Osteocyte (in vitro differentiated cells): ENCODE measurements at places on chromosomes 3 and 15.

GRCh38 chr3:180543877-180544276 lies 58.1 kb upstream of the TTC14 start:
- H3K27me3 ChIP-seq = no peaks in the 10 kb centered on the region
- H3K36me3 ChIP-seq = no peaks in the 10 kb centered on the region
- no peak overlapping the region for H3K27ac ChIP-seq
- DNase-seq = no peak

DNA sequence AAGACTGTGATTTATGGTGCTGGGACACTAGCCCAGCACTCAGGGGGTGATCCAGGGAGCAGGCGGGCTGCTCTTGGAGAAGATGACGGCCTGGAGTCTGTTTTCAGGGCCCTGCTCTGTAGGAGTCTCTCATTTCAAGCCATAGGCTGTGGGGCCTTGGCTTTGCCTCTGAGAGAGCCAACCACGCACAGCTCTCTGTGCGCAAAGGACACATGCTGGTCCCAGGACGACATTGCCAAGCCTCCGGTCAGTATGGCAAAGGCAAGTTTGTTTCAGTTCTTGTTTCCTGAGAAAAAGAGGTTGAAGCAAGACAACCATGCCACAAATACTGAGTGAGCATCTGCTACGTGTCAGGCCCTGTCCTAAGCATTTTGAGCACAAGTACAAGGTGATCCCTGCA lies 197.1 kb downstream of the EPHB1 start:
- H3K4me3 ChIP-seq = no peak overlapping the region
- H3K27me3 ChIP-seq = peaks cover 4% of the 10 kb centered on the region
- H3K4me1 ChIP-seq = no peaks in the 10 kb centered on the region
- no peak for DNase-seq
- H3K36me3 ChIP-seq = no peaks in the 10 kb centered on the region
- no peak overlapping the region for H3K27ac ChIP-seq

DNA sequence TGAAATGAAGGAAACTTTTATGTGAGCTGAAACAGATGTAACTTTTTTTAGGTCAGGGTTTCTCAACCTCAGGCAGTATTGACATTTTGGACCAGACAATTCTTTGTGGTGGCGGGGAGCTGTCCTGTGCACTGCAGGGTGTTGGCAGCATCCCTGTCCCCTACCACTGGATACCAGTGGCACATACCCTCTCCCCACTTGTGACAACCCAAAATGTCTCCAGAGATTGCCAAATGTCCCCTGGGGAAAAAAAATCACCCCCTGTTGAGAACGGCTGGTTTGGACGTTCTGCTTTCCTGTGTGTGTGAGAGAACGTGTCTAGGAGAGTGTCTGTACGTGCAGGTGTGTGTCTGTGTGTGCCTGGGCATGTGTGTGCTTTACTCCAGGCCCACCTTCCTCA lies 30.7 kb upstream of the GRIP2 start:
- H3K4me1 ChIP-seq = no peaks in the 10 kb centered on the region
- H3K36me3 ChIP-seq = no peaks in the 10 kb centered on the region
- peaks cover 30% of the 10 kb centered on the region for H3K27me3 ChIP-seq
- H3K27ac ChIP-seq = no peak overlapping the region
- H3K4me3 ChIP-seq = no peak overlapping the region

DNA sequence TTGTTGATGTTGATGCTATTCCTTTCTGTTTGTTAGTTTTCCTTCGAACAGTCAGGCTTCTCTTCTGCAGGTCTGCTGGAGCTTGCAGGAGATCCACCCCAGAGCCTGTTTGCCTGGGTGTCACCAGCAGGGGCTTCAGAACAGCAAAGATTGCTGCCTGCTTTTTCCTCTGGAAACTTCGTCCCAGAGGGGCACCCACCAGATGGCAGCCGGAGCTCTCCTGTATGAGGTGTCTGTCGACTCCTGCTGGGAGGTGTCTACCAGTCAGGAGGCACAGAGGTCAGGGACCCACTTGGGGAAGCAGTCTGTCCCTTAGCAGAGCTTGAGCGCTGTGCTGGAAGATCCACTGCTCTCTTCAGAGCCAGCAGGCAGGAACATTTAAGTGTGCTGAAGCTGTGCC lies 303.2 kb downstream of the ZIC1 start:
- H3K4me3 ChIP-seq = no peak overlapping the region
- H3K27ac ChIP-seq = no peak overlapping the region

GRCh38 chr15:38263996-38264395 lies 11.4 kb downstream of the SPRED1 start:
- H3K27me3 ChIP-seq = no peaks in the 10 kb centered on the region
- no peak for DNase-seq
- peaks cover 44% of the 10 kb centered on the region for H3K4me1 ChIP-seq
- H3K27ac ChIP-seq = no peak overlapping the region
- H3K4me3 ChIP-seq = no peak overlapping the region
- H3K36me3 ChIP-seq = no peaks in the 10 kb centered on the region

DNA sequence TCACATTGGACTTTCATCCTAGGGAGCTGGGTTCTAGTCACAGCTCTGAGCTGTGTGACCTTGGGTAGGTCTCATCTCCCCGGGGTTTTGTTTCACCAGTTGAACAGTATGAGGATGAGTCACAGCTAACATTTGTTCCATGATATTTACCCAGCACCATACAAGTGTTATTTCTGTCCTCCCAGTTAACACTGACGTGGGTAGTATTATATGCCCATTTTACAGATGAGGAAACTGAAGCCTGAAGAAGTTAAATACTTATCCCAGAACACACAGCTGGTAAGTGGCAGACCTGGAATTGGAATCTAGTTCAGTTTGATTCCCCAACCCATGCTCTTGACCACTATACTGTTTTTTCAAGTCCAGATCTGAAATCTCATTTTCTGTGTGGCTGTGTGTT lies 908 bp upstream of the RARB start:
- peaks cover 89% of the 10 kb centered on the region for H3K4me1 ChIP-seq
- peak overlapping the region; percentile 87 for H3K4me3 ChIP-seq
- peak overlapping the region; percentile 91 for H3K27ac ChIP-seq
- no peaks in the 10 kb centered on the region for H3K36me3 ChIP-seq

- no peak for DNase-seq
- no peaks in the 10 kb centered on the region for H3K27me3 ChIP-seq
- no peaks in the 10 kb centered on the region for H3K36me3 ChIP-seq
- peaks cover 21% of the 10 kb centered on the region for H3K4me1 ChIP-seq
- H3K4me3 ChIP-seq = no peak overlapping the region
Observed at GRCh38 chr3:178318941-178319816, 217.1 kb upstream of the KCNMB2 start.

DNA sequence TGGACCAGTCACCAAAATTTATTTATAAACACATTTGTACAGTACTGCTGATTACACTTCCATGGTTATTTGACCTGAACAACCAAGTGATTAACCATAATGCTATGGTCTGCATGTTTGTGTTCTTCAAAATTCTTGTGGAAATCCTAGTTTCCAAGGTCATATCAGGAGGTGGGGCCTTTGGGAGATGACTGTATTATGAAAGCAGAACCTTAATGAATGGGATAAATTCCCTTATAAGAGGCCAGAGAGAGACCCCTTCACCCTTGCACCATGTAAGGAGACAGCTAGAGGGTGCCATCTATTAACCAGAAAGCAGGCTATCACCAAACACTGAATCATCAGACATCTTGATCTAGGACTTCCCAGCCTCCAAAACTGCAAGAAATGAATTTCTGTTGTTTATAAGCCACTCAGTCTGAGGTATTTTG lies 1.9 kb downstream of the SCAPER start:
- H3K4me3 ChIP-seq = peak overlapping the region; percentile 46
- H3K27ac ChIP-seq = no peak overlapping the region
- no peak for DNase-seq
- H3K4me1 ChIP-seq = peaks cover 24% of the 10 kb centered on the region
- H3K27me3 ChIP-seq = peaks cover 2% of the 10 kb centered on the region

DNA sequence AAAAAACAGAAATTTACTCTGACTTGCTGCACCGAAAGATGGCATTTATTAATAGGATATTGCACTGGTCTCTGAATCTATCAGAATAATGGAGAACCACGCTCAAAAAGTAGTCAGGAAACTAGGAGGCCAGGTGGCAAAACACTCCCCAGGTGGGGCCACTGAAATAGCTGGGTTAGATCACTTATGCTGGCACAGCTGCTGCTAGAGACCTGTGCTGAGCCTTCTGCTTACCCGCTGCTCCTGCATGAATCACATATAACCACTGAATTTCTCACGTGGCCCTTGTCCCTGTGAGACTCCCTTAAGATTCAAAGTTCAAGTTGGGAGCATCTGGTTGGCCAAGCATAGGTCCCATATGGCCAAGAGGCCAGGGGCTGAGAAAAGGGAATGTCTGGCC lies 66.0 kb upstream of the OXTR start:
- DNase-seq = peak; percentile 46
- H3K36me3 ChIP-seq = no peaks in the 10 kb centered on the region
- H3K4me1 ChIP-seq = peaks cover 5% of the 10 kb centered on the region
- H3K27me3 ChIP-seq = no peaks in the 10 kb centered on the region
- no peak overlapping the region for H3K27ac ChIP-seq

- no peak for DNase-seq
- H3K27me3 ChIP-seq = no peaks in the 10 kb centered on the region
- H3K27ac ChIP-seq = no peak overlapping the region
- no peak overlapping the region for H3K4me3 ChIP-seq
- H3K4me1 ChIP-seq = no peaks in the 10 kb centered on the region
- peaks cover 29% of the 10 kb centered on the region for H3K36me3 ChIP-seq
Observed at GRCh38 chr3:161231861-161232260, 10.8 kb downstream of the NMD3 start.

DNA sequence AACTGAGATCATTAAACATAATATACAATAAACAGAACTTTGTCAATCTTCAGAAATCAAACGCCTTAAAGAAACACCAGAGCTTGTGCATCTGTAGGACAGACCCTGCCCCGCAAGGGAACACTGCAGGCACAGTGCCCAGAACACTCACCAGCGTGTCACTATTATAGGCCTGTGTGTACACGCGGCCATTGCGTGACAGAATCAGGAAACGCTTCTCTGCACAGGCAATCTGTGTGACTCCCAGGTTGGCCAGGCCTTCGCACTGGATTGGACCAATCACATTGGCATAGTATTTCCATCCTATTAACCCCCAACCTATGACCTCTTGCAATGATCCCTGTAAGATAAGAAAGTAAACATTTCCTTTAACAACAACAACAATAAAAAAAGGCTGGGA lies 52.9 kb downstream of the HERC2 start:
- H3K4me1 ChIP-seq = peaks cover 13% of the 10 kb centered on the region
- H3K4me3 ChIP-seq = no peak overlapping the region
- H3K36me3 ChIP-seq = peaks cover 49% of the 10 kb centered on the region
- no peak overlapping the region for H3K27ac ChIP-seq
- H3K27me3 ChIP-seq = no peaks in the 10 kb centered on the region

DNA sequence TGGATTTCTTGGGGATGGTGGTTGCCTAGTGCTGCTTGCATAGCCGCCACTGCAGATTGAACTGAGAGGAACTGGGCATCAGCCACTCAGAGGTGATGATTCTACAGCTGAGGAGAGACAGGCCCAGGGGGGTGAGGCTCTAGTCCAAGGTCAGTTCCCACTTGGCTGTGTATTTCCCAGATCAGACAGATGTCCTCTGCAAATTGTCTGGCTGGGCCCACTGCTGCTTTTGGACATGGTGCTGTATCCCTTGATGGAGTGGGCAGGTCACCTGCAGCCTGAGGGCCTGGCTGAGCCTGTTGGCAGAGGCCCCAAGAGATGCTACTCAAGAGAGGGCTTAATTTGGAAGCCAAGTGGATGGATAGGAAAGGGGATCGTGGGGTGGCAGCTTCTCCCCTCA lies 124.5 kb upstream of the CTDSPL start:
- no peaks in the 10 kb centered on the region for H3K4me1 ChIP-seq
- H3K27me3 ChIP-seq = peaks cover 55% of the 10 kb centered on the region
- no peak overlapping the region for H3K27ac ChIP-seq
- H3K4me3 ChIP-seq = no peak overlapping the region
- H3K36me3 ChIP-seq = no peaks in the 10 kb centered on the region

GRCh38 chr3:138397983-138398382 lies 36.4 kb upstream of the ESYT3 start:
- no peak for DNase-seq
- H3K36me3 ChIP-seq = peaks cover 11% of the 10 kb centered on the region
- H3K4me1 ChIP-seq = no peaks in the 10 kb centered on the region
- no peak overlapping the region for H3K27ac ChIP-seq

DNA sequence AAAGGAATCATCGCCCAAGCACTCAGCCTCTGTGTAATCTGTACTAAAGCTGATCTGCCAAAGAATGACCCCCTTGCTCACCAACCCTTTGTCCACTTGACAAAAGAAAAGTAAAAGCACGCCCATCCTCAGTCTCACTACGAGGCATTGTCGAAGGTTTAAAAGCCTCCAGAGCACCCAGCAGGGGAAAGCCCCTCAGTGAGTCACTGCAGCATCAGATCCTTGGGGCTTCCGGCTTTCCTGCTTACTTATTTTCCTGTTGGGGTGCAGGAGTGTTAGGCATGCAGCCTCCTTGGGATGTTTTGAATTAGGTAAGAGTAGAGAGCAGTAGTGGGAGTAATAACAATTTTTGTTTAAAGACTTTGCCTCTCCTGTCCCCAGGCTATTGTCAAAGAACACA lies 216.1 kb downstream of the MTHFS start:
- no peaks in the 10 kb centered on the region for H3K36me3 ChIP-seq
- no peak for DNase-seq
- no peaks in the 10 kb centered on the region for H3K27me3 ChIP-seq
- H3K4me1 ChIP-seq = peaks cover 33% of the 10 kb centered on the region
- H3K4me3 ChIP-seq = peak overlapping the region; percentile 28

- no peaks in the 10 kb centered on the region for H3K36me3 ChIP-seq
- no peaks in the 10 kb centered on the region for H3K27me3 ChIP-seq
- H3K4me1 ChIP-seq = peaks cover 28% of the 10 kb centered on the region
- DNase-seq = no peak
Observed at GRCh38 chr3:171317171-171317570, 143.0 kb downstream of the TNIK start.

GRCh38 chr15:70473581-70474370 lies 289.6 kb downstream of the UACA start:
- H3K27ac ChIP-seq = no peak overlapping the region
- H3K36me3 ChIP-seq = no peaks in the 10 kb centered on the region
- no peak for DNase-seq
- H3K4me3 ChIP-seq = no peak overlapping the region
- H3K4me1 ChIP-seq = peaks cover 28% of the 10 kb centered on the region
- H3K27me3 ChIP-seq = peaks cover 47% of the 10 kb centered on the region

DNA sequence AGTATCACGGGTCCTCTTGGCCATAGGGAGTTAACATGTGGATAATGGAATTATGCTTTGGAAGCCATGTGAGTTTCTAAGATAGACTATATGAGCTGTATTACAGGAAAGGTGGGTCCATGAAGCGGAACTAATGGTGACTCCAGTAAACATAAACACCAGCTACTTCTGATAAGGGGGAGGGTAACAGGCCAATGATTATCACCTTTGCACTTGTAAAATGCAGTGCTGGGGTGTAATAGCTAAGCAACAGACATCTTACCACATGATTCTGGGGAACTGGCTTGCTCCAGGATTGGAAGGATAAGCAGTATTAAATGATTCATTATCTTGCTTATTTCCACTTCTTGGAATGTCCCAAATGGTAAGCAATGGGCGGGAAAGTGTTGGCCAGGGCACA lies 61.4 kb upstream of the CD47 start:
- no peak overlapping the region for H3K27ac ChIP-seq
- H3K36me3 ChIP-seq = no peaks in the 10 kb centered on the region
- DNase-seq = no peak
